Activated T-helper 1 cell treated with Interleukin-2 at 50 U/mL for 16 hours (primary cell): ENCODE measurements at places on chromosomes 6 and 20.

DNA sequence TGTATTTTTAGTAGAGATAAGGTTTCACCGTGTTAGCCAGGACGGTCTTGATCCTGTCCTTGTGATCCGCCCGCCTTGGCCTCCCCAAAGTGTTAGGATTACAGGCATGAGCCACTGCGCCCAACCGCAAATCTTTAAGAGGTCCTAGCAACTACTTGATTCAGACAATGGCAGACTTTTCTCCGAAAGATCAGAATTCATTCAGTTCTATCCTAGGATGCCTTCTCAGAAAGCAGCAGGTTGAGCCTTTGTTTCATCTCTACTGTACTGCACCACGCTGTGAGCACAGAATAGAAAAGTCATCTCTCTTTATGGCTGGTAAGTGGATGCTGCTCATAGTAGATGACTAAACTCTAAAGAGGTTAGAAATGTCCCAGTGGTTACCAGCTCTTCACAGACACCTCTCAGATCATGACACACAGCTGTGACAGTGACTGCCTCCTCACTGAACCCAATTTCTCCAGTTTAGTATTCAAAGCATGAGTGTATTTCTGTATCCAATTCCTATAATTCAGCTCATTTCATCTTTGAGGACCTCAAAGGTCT, 6.0 kb upstream of the HSF2 start:
- DNase-seq: no peak

DNA sequence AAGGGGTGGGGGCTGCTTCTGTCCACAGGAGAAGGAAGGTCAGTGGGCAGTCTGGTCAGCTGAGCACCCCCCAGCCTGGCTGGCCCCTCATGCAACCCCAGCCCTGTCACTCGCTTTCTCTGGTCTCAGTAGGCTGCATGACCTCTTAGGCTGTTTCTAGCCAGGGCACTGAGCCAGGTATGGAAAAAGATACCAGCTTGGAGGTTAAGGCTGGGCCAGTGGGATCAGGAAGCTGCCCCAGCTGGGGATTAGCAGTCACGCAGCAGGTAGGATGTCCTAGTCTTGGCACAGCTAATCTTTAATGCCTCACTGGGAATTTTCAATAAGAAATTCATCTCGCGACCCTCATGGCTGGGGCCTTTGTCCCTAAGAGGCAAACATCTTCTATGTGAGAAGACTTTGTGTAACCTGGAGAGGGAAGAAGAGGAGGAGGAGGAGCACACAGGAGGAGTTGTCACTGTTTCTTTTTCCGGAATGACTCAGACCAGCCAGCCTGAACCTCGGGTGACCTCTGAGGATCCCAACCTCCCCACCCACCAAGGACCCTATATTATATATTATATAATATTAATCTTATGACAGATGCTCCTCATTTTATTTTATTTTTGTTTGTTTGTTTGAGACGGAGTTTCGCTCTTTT, 2.4 kb upstream of the BPIFA2 start:
- no peak for DNase-seq

GRCh38 chr6:69825904-69826303, 29.1 kb upstream of the LMBRD1 start:
- no peak for DNase-seq

- DNase-seq: no peak
Observed at GRCh38 chr6:53724501-53724900, 58.9 kb upstream of the KLHL31 start.

GRCh38 chr20:25669826-25670422, 26.7 kb downstream of the ZNF337 start:
- no peak for DNase-seq

DNA sequence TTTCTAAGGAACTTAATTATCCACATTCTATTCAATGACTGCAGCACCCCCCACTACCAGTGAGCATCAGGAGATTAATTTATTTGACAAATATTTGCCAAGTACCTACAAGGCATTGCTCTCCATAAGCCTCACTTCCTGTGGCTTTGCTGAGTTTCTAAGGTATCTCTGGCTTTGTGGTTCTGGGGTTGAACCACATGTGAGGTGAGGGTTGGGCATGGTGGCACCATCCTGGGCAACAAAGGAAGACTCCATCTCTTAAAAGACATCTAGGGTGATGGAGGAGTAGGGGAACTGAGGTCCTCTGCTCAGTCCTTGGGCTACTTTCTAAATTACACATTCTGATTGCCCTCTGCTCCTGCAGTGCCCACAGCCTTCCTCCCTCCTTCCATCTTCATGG, 25.5 kb upstream of the WFDC2 start:
- no peak for DNase-seq

- DNase-seq: no peak
Observed at GRCh38 chr6:149761438-149761837, 11.9 kb downstream of the PCMT1 start.

GRCh38 chr6:42224222-42225028, 6.8 kb upstream of the MRPS10 start:
- DNase-seq: no peak

DNA sequence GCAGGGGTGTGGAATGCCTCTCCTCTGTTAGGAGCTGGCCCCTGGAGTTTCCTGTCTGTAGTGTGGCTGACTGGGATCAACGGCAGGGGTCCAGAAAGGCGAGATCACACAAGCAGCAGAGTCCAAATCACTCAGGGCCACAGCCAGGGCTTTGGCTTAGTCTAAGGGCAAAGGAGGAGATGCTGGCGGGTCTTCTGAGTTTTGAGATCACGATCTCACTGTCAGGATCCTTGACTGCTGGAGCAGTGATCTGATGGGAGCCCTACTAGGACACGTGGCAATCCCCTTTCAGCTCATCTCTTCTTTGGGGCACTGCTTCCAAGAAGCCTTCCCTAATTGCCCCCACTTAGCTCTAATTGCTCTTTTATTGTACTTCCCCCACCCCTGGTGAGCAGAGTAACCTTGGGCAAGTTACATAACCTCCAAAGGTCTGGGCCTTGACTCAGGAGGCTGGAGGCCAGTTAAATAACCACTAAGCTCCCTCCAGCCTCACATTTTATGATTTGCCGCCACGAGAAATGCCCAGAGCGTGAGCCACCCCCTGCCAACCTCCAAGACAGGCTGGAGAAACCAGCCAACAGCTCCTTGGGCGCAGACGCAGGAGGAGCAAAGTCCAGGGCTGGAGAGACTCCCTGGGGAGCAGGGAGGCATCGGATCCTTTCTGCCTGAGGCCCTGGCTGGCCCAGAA, 12.0 kb downstream of the KCNK5 start:
- DNase-seq: no peak

GRCh38 chr6:110398778-110399177, 16.6 kb downstream of the DDO start:
- DNase-seq: no peak

GRCh38 chr6:108171291-108171917, 5.6 kb downstream of the NR2E1 start:
- DNase-seq: no peak

DNA sequence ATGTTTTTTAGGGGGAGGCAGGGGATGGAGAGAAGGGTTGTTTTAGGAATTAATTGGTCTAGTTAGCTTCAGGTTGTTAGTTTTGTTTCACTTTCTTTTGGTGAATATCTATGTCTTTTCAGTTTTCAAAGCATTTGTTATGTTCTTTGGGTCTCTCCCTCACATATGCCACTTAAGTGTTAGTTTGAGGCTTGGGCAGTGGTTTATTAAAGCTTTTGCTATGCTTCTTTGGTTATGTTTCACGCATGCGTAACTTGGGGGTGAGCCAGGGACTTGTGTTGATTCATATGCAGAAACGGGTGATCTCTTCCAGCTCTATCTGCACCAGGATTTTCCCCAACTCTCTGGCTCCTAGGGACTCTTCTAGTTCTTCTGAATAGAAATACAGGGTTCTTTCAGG, 11.4 kb upstream of the MMS22L start:
- no peak for DNase-seq

DNA sequence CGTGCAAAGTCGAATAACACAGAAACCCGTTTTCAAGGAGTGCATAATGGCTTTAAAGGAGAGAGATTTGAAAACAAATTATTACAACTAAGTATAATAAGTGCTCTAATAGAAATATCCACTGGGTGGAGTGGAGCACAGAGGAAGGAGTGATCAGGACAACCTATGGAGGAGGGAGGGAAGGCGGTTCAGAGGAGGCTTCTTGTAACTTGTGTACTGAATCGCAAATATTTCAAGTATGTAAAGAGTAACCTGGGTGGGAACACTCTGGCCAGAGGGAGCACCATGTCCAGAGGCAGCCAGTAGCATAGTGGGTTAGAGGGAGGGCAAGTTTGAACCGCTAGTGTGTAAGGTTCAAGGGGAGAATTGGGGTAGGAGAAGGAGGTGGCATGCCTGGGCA, 21.6 kb upstream of the TNFAIP3 start:
- DNase-seq: no peak

DNA sequence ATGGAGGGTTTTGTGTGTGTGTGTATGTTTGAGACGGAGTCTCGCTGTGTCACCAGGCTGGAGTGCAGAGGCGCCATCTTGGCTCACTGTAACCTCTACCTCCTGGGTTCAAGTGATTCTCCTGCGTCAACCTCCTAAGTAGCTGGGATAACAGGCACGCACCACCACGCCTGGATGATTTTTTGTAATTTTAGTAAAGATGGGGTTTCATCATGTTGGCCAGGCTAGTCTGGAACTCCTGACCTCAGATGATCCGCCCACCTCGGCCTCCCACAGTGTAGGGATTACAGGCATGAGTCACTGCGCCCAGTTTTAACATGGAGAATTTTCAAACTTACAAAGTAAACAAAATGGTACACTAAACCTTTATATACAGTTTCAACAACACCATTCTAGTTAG, 22.8 kb downstream of the AMD1 start:
- no peak for DNase-seq

- no peak for DNase-seq
Observed at GRCh38 chr6:33205191-33206026, 954 bp downstream of the HSD17B8 start.

DNA sequence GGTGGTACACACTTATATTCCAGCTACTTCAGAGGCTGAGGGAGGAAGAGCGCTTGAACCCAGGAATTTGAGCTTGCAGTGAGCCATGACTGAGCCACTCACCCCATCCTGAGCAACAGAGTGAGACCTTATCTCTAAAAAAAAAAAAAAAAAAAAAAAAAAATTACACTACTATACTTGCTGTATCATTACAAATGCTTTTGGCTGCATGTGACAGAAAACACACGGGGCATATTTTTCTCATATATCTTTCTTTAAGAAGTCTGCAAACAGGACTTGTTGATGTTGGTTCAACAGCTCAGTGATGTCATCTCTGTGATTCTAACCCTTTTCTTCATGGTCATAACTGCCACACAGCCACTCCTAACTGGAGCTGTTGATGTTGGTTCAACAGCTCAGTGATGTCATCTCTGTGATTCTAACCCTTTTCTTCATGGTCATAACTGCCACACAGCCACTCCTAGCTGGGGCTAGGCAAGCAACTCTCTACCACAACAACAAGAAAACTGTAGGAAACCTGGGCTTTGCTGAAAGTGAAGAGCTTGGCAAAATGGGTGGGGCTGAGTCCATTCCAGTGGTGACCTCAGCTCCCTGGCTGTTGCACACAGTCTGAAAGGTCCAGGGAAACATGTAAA, 19.8 kb downstream of the MTFR2 start:
- no peak for DNase-seq

- DNase-seq: no peak
Observed at GRCh38 chr6:153980171-153980570, 58.9 kb upstream of the OPRM1 start.

- DNase-seq: no peak
Observed at GRCh38 chr6:162226803-162227202, 500.8 kb downstream of the PRKN start.

DNA sequence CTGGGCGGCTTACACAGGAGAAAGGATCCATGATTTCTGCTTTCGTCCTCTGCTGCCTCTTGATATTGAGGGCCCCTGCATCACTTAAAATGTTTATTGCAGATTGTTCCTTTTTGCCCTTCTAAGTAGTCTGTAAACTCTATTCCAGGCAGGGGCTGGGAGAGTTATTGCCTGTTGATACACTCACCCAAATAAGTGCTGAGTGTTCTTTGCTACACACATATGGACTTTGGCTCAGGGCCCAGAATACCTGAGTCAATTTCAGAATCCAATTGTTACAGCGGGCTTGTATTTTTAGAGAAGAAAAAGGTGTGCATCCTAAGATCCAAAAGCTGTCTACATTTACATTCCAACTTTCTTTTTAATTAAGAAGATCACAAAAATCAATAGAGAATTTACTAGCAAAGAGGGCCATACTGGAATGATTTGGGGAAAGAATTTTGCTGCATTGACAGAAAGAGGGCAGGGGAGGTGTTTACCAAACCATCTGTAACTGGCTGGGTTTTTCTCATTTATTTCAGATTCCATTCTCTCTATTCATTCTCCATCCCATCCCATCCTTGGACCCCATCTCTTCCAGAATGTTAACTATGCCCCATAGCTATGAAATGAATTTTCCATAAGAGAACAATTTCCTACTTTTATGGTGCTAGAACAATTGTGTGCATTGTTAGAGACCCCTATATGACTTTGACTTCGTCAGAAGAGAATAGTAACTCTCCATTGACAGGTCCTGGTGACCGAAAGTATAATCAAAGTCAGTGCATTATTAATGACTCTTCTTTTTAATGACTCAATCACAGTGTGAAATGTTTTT, 959.9 kb upstream of the FLRT3 start:
- no peak for DNase-seq

DNA sequence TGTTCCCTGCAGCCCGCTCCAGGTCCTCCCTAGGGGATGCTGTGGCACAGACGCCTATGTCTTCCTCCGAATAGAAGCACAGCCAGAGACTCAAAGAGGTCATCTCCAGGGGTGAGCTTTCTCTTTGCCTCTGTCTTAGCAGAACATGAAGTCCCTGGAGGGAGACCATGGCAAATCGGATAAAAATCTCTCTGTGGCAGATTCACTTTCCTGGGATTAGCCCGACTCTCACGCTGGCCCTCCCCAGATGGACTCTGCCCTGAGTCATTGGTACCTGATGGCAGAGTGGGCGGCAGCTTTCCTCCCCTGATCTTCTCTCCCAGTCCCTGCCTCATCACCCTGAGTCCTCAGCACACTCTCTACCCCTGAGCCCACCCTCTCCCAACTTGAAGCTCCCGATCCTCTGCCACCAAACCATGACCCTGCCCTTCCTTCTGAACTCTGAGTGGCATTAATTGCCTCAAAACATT, 58.0 kb upstream of the CCDC167 start:
- no peak for DNase-seq

DNA sequence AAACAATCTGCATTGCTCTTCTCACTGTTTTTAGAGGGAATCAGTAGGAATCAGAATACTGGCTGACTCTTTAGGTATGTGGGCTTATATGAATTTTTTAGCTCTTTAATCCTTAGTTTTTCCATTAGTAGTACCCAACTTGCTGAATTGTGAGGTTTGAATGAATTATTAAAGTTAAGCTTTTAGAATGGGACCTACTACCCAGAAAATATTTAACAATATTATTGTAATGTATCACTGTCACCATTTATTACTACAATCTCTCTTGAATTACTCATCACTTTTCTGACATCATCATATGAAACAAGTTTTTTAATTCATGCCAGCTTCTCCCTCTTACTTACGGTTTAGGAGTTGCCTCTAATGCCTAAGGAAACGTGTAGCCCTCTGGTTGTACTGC, 212.7 kb downstream of the BCKDHB start:
- no peak for DNase-seq
